Endothelial cell (in vitro differentiated cells): ENCODE measurements at places on chromosomes 12 and 14. TPM values are rescaled to one million over a fixed set of nuclear protein-coding genes. Genes with fewer than 3 reads are reported as not detected.

GRCh38 chr12:90828621-90829020 lies 126.4 kb downstream of the CCER1 start:
- DNase-seq, result no peak

DNA sequence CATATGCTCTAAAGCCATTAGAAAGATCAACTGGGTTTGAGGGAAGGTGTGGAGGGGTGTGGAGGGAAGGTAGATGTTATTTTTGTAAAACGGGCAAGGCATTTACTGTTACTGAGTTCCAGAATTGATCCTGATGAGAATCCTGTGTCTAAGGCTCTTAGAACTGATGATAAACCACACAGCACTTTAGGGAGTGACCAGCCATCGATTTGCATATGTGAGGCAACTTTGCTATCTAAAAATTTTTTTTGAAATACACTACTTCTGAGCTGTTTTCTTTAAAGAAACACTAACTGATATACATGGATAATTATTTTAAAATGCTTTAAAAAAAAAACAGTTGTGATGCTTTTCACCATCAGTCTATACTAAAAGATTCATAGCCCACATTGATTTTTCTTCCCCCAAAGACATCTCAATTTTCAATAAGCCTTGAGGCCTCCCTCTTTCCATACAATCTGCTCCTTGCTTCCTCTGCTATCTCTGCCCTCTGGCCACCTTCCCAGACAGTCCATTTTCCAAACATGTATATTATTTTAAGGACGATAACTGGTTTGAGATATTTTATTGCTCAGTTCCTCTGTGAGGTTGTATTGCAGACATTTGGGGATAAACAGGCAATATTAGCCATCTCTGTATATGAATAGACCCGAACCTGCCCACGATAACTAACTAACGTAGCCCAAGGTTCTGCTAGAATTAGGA lies 265.9 kb downstream of the EFCAB11 start:
- DNase-seq, result no peak

DNA sequence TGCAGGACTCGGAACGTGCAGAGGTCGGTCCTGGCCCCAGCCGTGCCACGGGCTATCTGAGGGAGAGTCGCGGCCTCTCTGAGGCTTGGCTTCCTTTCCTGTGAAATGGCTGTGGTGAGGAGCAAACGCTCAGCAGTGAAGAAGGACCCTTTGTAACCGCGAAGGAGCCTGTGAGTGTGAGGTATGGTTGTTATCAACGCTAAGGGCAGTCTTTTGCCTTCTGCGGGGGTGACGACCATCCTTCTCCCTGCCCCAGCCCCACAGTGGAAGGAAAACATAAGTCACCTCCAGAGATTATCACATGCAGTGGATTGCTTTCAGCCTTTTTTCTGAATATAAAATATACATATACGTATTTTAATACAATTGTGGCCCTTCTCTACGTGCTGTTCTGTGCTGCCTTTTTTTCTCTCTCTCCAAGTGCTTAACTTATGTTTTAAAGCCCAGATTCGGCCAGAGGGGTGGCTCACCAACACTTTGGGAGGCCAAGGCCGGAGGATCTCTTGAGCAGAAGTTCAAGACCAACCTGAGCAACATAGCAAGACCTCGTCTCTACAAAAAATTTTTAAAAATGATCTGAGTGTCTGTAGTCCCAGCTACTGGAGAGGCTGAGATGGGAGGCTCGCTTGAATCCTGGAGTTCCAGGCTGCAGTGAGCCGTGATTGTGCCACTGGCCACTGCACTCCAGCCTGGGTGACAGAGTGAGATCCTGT lies 17.4 kb downstream of the TAMALIN start:
- no peak for DNase-seq

GRCh38 chr12:1882850-1883470 lies 35.5 kb downstream of the CACNA2D4 start:
- no peak for DNase-seq

DNA sequence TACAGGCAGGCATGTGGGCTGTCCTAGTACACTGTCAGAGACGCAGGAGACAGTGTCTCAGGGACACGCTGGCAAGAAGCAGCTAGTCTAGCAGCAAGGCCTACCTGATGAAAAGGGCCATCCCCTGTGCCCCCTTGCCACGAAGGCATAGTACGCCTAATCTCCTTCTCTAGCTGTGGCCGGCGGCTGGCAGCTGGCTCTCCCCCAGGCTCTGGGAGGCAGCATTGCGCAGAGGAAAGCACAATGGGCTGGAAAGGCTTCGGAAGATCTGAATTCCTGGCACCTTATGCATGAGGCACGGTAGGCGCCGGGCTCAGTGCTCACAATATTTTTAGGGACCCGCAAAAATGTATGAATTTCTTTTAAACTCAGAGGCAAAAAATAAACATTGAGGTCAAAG lies 16.0 kb upstream of the PLEKHH1 start:
- peak; percentile 26 for DNase-seq

KRT7 gene
- not detected for total RNA-seq

SMOC1 gene
- 0.38 TPM for total RNA-seq

DHRS2 gene
- not detected for total RNA-seq

PTCSC3 gene
- total RNA-seq, result not detected

CLEC4E gene
- 1.2 TPM for total RNA-seq
